ENCODE measurements at places on chromosomes 3 and 15.

GRCh38 chr15:50458348-50459112 lies 34.3 kb downstream of the USP8 start:
- DNase-seq: no peak

GRCh38 chr15:89203705-89204273 lies 17.6 kb downstream of the RLBP1 start:
- DNase-seq: no peak

- DNase-seq: no peak
Observed at GRCh38 chr3:32288819-32289218, 50.3 kb downstream of the CMTM8 start.

GRCh38 chr3:148615382-148615781 lies 82.3 kb upstream of the AGTR1 start:
- no peak for DNase-seq

DNA sequence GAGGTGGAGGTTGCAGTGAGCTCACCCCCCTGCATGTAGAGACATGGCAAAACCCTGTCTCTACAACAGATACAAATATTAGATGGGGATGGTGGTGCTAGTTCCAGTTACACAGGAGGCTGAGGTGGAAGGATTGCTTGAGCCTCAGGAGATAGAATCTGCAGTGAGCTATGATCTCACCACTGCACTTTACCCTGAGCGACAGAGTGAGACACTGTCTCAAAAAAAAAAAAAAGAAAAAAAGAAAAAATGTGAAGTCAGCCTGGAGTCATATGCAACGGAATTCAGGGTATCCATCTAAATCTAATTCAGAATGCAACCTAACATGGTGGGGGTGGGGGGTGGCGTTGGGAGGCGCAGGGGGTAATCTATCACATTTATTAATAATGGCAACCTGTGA lies 37.1 kb upstream of the NR2F2 start:
- no peak for DNase-seq

GRCh38 chr3:51637941-51638471 lies 33.0 kb upstream of the TEX264 start:
- DNase-seq: no peak

- DNase-seq: no peak
Observed at GRCh38 chr3:171936191-171936841, 93.2 kb downstream of the TMEM212 start.
